ENCODE measurements at places on chromosomes 1 and 21.

DNA sequence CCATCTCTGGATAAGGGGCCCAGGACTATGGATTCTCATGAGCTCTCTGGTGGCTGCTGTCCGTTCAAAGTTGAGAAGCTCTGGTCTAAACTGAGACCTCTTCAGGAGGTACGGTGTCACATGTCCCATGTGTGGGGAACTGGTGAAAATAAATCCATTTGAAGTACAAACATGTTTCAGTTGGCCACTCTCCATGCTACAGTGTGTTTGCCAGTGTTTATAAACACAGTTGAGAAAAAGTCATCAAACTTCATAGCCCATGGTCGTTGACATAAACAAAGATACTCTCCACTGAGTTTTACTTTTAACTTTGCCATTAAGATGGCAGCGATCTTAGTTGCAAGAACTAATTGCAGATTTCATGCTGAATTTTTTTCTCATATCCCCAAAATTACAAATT lies 72.8 kb downstream of the PSMG1 start:
- no peak for DNase-seq

DNA sequence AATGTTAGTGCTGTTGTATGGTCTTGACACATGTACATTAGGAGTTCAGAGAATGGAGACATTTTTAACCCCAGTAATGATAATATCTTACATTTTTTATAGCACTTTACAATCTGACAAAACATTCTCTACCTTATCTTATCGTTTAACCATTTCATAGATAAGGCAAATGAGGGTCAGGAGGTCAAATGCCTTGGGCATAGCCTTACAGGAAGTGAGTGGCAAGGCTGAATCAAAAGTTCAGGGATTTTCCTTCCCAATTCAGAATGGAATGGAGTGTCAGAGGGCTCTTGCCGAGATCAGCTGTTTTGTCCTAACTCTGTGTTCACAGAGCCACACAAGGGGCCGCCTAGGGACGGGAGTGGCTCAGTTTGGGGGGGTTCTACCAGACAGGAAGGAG lies 57.6 kb upstream of the AK4 start:
- no peak for DNase-seq

DNA sequence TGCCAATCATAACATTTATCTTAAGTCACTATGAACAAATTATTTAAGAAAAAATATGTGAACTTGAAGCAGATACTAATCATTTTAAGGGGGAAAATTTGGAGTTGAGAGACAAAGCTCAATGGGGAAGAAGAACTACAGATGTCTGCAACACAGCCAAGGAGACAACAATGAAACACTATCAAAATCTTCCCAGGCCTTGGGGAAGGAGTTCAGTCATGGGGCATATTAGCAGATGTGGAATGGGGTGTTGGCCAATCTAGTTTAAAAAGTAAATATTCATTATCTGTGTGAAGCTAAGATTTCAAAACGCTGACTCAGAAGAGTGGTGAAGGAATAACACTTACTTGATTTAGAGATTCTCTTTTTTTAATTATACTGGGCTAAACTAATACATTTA lies 671.6 kb upstream of the ZP4 start:
- no peak for DNase-seq

DNA sequence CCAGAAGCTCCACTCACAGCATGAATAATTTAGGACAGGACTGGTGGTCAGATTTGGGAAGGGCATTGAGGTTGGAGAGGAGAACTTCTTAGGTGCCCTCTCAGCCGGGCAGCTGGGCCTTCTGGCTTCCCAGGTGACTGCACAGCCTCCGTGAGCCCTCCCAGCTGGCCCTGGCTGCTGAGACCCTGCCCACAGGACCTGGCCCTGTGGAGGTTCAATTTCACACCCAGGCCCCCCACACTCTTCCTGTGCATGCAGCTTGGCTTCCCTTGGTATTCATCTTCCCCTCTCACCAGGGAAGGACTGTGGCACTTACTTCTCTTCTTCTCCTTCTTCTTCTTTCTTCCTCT lies 50.6 kb downstream of the NDUFS5 start:
- no peak for DNase-seq

DNA sequence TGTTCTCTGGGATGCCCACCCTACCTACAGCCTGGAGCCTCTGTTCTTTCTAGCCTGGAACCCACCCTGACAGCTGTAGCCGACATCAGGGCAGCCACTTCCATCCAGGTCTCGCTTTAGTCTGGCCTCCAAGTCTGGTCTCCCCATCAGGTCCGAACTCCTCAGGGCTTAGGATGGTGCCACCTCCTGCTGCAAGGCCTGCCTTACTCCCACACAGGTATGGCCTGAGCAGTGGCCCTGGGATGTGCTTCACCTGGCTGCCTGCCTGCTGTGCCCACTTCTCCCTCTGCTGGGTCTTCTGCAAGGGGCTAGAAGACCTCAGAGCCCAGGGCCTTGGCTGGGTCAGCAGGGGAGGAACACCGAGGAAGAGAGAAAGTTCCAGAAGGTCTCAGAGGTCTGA lies 35.7 kb upstream of the MAGOH start:
- no peak for DNase-seq

Data from stimulated activated CD8-positive, alpha-beta memory T cell treated with anti-CD3 and anti-CD28 coated beads, Interleukin-4, amount 100 ng/mL, for 4 hours (primary cell).